ENCODE measurements at places on chromosomes 16 and 17.

- no peak for DNase-seq
Measured at GRCh38 chr16:71276589-71277334, 12.4 kb downstream of the CMTR2 start.

- DNase-seq: no peak
Measured at GRCh38 chr16:73669535-73670274, 621.8 kb upstream of the ZFHX3 start.

- DNase-seq: no peak
Measured at GRCh38 chr16:65547772-65548446, 426.0 kb upstream of the CDH11 start.

- DNase-seq: no peak
Measured at GRCh38 chr17:68403122-68403521, 54.2 kb downstream of the WIPI1 start.

- no peak for DNase-seq
Measured at GRCh38 chr16:68126395-68126794, 41.2 kb downstream of the NFATC3 start.

GRCh38 chr17:15945527-15946191 lies 729 bp downstream of the ADORA2B start:
- DNase-seq: no peak

DNA sequence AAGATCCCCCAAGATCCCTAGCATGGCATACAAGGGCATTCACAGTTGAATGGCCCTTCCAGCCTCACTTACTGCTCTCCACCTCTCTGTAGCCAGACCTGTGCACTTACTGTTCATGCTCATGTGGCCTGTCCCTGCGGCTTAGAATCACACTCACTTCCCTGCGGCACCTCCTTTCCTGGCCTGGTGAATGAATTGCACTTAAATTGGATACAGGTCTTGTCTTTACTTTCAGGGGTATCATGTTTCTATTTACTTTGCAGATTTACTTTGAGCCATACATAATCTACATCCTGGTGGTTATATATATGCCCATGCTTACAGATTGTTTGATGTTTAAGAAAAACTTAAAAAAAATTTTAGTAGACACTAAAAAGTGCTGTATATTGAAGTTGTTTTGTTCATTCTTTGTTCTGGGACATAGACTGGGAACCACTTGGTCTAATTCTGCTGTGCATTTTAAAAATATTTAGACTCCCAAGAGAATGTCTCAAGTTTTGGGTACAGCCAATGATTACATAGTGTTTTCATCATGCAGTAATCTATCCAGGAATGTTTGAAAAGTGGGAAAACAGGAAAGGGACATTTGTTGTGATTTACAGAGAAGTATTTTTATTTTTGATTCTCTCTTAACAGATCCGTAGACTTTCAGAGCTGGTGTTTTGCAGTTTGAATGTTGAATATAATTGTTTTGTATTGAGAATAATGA lies 63.9 kb downstream of the NUP88 start:
- DNase-seq: peak; percentile 4

GRCh38 chr16:88331989-88332920 lies 50.5 kb upstream of the ZNF469 start:
- DNase-seq: peak; percentile 20

DNA sequence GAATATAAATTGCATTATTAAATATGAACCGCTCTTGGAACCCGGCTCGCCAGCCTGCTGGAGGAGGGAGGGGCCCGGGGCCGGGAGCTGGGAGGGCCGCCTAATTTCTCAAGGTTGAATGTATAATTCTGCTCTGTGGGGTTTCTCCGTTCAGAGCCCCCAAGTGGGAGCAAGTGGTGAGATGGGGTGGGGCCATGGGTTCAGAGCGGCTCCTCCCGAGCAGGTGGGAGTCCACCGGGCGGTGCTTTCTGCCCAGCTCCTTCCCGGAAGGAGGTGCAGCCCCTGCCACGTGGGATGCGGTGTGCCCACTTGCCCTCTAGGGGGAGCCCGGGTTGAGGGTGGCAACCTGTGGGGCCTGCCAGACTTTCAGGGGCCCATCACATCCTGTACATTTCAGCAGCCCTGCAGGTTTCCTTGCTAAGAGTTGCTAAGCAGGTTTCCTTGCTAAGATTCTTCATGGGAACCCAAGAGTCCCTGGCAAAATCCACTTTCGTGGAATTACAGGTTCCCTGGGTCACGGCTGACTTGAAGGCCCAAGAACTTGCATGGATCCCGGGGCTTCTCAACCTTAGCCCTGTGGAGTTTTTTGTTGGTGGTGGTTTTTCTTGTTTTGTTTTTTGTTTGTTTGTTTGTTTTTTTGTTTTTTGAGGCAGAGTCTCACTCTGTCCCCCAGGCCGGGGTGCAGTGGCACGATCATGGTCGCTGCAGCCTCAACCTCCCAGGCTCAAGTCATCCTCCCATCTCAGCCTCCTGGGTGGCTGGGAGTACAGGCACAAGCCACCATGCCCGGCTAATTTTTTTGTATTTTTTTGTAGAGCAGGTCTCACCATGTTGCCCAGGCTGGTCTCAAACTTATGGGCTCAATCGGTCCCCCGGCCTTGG lies 196.7 kb upstream of the GSE1 start:
- peak; percentile 69 for DNase-seq

DNA sequence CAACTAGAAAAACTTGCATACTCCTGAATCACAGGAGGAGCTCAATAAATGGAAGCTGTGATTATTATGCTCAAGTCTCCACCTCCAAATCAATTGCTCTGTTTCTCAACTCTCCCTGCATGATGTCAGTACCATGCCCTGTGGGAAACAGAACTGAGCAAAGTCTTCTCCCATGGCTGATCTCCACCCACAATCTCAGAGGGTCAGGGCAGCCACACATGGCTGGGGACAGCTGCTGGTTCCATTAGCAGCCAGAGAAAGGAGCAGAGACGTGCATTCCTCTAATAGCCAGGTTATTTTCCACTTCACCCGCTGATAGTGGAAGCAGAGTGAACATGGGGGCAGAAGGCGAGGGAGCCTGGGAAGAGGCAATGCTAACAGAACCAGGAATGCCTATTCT lies 85.5 kb upstream of the TMEM132E start:
- no peak for DNase-seq

DNA sequence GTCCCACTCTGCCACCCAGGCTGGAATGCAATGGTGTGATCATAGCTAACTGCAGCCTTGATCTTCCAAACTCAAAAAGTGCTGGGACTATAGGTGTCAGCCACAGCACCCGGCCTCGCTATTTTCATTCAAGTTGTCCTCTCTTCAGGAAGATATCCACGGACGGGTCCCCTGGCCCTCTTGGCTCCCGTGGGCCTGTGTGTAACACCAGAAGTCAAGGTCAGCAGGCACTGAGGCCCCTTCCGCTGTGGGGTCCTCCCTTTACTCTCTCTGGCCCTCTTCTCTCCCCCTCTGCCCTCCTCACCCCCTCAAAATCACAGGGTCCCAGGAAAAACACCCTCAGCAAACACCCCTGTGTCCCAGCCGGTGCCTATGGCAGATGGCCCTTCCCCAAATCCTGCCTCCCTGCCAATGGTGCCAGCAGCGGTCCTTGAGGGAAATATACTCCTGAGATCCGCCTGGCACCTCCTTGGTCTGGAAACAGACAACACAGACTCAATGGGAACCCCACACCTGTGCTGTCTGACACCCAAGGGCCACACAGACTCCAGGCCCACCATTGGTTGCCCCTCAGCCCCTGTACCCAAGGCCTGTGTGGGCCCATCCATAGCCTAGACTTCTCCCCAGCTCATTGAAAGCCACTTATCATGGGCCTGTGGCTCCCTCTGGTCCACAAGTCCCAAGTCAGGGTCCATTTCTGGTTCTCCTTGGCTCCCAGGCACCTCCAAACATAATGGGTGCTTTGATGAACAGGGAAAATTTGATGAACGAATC lies 221.5 kb downstream of the ZNF423 start:
- no peak for DNase-seq

DNA sequence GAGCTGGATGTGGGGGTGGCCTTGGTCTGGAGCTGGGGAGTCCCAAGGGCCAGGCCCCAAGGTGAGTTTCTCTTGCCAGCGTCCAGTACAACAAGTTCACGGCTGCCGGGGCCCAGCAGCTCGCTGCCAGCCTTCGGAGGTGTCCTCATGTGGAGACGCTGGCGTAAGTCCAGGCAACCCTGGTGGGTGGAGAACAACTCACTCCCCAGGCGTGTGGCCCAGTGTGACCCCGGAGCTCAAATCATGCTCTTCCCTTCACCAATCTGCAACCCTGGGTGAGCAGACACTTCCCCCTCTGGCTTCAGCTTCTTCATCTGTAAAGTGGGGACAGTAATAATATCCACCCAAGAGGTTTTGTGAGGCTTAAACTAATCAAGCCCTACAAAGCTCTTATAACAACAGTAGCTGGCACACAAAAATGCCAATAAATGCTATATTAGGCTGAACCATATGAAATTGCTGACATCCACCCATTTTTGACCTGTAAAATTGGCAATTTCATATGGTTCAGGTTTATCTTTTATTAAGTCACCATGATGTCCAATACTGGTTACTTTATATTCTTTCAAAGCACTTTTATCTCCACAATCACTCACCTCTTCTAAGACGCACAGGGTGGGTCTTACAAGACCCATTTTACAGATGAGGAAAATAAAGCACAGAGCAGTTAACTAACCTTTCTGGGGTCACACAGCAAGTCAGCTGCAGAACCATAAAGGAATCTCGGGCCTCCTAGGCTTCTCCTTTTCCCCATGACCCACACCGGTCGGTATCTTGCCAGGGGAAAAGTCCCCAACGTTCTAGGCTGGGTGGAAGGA lies 19.7 kb downstream of the DEXI start:
- no peak for DNase-seq

GRCh38 chr17:62178579-62178978 lies 113.5 kb upstream of the MED13 start:
- DNase-seq: no peak

DNA sequence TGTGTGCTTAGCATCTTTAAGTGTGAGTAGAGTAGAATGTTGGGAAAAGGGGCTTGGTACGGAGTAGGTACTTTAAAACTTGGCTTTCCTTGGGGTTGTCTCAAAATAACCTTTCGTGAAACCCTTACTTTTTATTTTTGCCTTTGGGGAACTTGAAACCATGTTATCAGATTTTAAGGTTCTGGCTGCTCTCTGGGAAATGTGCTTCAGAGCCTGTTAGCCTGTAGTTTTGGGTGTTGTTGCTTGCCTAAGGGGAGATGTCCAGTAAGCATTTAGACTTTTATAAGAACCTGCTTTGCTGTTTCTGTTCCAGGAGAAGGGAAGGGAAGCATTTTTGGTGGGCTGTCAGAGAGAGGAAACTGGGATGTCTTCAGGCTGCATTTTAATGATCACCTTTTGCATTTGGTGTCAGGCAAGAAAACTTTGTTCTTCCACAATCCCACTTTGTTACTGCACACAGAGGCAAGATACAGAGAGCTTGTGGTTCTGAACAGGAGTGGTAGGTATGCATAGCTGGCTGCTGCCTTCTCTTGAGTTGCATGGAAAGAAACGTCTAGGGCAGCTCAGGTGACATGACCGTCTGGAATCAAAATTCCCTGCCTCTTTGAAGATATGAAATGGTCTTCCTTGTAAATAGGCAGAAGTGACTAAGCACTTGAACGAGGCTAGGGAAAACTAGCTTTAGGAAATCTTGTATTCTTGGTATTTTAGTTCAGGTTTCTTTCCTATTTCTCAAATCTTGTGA lies 1.7 kb downstream of the RABEP1 start:
- peak; percentile 36 for DNase-seq

DNA sequence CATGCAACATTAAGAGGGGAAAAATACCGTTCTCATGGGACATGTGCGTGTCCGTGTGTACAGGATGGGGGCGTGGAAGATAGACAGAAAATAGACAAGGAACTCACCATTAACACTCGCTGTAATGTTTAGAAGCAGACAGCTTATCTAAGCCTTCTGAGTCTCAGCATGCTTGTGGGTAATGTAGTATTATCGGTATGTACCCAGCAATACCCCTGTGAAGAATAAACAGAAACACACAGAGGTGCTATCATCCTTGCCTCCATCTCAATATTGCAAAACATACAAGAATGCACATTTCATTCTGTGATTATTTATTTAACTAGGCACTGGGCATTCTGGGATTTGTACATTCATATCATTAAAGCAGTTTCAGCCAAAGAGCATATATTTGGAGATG lies 42.0 kb upstream of the RBFOX1 start:
- DNase-seq: no peak

DNA sequence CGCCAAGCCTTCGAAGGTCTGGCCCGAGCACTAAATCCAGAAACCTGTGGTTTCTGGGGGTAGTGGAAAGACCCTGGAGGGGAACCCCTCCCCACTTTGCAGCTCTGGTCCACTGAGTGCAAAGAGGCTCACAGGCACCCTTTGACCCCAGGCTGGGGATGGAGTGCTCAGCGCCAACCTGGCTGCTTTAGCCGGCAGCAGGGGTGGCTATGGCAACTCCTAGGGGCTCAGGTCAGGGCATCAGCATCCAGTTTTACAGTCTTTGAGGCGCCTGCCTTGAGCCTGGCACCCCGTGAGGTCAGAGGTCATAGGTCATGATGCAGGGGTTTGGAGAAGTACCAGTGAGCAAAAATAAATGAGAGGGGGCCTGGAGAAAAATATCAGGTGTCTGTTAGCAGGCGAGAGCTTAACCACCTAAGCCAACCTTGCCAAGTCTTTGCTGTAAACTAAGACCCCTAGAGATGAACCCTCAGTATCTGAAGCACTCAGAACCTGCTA lies 17.9 kb downstream of the CA7 start:
- no peak for DNase-seq

GRCh38 chr16:8694795-8695728 lies 20.6 kb downstream of the ABAT start:
- no peak for DNase-seq

GRCh38 chr17:48642843-48643696 lies 16.9 kb upstream of the HOXB9 start:
- no peak for DNase-seq

- no peak for DNase-seq
Measured at GRCh38 chr17:27343977-27344607, 50.2 kb downstream of the WSB1 start.

GRCh38 chr16:2804728-2805127 lies 6.5 kb downstream of the PRSS41 start:
- DNase-seq: no peak

- DNase-seq: no peak
Measured at GRCh38 chr17:64158831-64159590, 29.1 kb upstream of the ERN1 start.

DNA sequence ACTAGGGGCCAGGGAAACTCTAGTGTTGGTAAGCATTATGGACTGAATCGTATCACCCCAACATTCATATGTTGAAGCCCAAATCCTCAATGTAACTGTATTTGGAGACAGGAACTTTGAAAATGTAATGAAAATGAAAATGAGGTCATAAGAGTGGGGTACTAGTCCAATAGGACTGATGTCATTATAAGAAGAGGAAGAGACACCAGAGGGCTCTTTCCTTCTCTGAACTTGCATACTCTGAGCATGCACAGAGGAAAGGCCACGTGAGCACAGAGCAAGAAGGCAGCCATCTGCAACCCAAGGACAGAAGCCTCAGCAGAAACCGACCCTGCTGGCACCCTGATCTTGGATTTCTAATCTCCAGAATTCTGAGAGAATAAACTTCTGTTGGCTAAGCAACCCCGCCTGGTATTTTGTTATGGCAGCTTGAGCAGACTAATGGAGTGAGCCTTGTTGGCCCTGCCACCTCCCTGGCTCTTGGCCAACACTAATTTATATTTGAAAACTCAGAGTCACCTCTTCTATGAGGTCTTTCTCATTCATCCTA lies 273.4 kb downstream of the NTN1 start:
- DNase-seq: no peak

- peak; percentile 72 for DNase-seq
Measured at GRCh38 chr16:58628845-58629732, 537 bp downstream of the CNOT1 start.

Data from NCI-H2171 treated with DMSO at 0.1 percent for 48 hours (cell line).